Cardiac fibroblast (primary cell): ENCODE measurements at places on chromosomes 3 and 15.

GRCh38 chr3:177530908-177531307 lies 333.6 kb upstream of the TBL1XR1 start:
- DNase-seq = no peak

DNA sequence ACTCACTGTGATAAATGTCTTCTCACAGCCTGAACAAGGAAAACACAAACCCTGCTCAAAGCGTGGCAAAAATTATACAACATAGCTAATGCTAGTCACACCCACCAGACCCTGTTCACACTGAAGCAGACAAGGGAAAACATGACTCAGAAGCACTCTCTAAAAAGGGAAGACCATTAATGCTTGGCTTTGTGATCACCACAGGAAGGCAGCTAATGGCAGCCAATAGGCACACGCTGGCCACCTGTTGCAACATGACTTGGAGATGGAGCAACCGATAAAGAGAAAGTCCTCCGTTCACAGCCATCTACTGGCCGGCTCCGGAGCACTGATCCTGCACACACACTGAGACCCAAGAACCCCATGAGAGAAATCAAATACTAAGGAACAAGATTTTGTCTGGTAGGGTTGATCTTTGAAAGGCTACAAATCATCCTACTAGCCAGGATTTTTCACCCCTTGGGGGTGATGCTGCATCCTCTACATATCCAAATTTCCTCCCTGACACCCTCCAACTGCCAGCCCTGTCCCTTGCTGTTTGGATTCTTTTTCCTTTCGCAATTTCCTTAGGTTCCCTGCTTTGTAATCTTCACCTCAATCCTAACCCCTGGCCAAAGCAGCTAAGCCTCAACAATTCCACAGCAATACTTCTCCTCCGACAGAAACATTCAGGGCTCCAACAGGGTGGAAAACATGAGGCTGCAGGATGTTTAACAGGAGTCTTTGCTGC lies 3.2 kb downstream of the ZXDC start:
- DNase-seq = peak; percentile 87

DNA sequence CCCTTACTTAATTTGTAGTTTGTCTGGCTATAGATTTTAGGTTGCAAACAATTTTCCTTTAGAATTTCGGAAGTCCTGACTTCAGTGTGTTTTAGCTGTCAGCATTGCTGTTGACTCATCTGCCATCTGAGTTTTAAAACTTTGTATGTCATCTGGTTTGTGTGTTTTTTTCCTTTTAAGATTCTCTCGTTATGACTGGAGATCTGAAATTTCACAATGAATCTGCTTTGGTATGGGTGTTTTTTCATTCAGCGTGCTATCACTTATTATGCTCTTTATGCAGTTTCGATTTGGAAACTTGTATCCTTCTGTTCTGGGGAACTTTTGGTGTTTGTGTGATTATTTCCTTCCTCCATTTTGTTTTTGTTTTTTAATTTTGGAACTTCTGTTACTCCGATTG lies 53.7 kb upstream of the ZNF280D start:
- no peak for DNase-seq

GRCh38 chr3:158261371-158261991 lies 151.6 kb downstream of the RSRC1 start:
- peak; percentile 28 for DNase-seq

DNA sequence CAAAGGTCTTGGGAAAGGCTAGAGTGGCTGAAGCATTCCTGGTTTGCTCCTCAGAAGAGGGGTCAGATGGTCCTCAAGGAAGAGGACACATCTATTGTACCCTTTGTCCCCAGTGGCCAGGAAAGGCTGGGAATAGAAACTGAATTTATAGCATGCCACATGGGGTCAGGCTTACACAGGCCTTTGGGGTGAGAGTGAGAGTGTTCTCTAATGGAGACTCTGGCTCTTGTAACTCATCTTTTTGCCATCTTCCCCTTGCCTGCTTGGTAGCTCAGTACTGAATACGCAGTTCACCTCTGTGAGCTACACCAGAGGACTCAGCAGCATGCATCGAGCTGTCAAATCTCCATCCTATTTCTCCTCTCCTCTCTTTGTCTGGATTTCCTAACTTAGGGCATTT lies 87.5 kb downstream of the ATP2B2 start:
- peak; percentile 10 for DNase-seq

DNA sequence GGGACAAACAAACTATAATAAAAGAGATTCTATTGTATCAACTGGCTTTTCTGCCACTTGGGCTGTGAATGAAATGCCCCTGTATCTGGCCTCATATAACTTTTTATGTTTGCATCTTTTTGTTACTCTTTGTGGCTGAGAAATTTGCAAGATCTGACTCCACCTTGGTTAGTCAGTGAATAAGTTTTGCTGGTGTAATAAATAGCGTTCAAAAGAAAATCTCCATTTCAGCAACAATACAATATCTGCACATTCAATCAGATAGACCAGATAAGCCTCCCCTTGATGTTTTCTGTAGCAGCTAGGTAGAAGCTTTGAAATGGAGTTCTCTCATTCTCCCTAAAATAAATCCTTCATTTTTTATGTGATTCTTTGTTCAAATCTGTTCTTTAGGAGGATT lies 12.0 kb downstream of the TRAT1 start:
- no peak for DNase-seq

DNA sequence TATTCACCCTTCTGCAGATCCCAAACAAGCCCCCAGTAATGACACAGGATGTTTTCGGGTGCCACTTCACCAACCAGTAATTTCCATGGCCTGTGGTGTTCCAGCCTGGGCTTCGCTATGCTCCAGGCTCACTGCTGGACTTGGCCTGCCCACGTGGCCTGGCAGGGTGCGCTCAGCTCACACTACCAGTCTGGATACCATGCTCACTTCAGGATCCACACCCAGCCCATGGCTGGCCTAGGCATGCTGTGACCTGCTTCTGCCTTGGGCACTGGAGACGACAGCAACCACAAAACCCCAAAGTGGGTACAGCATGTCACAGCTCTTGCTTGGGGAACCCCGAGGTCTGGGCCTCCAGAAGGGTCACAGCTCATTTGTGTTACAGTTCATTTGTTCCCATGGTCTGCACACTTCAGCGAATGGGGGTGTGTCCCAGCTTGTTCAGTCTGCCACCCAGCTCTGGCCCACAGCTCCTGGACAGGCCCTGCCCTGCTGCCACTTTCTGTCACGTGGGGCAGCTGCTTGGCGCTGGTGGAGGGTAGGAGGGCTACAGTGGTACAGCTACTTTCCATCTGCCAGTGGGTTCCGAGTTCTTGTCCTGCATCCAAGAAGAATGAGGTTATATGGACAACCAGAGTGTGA lies 650.8 kb downstream of the MCTP2 start:
- no peak for DNase-seq

DNA sequence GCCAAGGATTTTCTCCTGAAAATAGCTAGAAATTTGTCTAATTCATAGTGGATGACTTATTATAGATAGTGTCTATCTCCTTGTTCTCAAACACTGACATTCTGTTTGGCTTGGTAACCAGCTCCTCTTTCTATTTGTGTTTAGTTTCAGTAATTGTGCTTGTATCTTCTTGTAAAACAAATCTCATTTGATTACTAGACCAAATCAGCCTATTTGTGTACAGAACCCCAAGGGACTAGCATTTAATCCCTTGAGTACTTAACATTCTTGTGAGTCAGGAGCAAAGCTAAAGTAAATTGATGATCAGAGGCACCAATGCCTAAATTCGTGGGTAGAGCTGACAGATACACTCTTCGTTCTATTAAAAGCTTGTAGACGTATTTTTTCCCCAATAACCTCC lies 306.5 kb upstream of the SLITRK3 start:
- DNase-seq = no peak

- no peak for DNase-seq
These were observed 91.1 kb upstream of the TPM1 start for GRCh38 chr15:62951481-62951880.

- DNase-seq = no peak
These were observed 74.7 kb upstream of the COL6A6 start for GRCh38 chr3:130442284-130442683.

GRCh38 chr15:47473106-47473725 lies 244.1 kb upstream of the SEMA6D start:
- no peak for DNase-seq

- DNase-seq = peak; percentile 69
These were observed 81.9 kb upstream of the PLXND1 start for GRCh38 chr3:129688271-129688895.

GRCh38 chr3:54574906-54575617 lies 352.8 kb downstream of the LRTM1 start:
- no peak for DNase-seq

DNA sequence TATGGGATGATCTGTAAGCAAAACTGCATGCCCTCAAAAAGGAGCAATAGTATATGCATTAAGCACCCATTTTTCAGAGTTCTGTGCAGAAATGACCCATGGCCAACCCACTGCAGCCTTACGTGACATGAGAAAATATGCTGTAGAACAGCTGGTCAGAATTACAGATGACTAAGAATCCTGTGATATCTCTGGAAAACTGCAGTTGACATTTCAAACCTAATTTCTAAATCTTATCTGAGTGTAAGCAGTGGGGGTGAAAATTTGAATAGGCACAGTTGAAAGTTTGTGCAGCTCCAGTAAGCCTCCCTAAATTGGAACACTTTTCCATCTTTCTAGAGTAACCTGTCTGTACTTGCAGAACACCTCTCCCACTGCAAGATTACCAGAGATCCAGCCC lies 28.7 kb upstream of the COL6A6 start:
- no peak for DNase-seq

DNA sequence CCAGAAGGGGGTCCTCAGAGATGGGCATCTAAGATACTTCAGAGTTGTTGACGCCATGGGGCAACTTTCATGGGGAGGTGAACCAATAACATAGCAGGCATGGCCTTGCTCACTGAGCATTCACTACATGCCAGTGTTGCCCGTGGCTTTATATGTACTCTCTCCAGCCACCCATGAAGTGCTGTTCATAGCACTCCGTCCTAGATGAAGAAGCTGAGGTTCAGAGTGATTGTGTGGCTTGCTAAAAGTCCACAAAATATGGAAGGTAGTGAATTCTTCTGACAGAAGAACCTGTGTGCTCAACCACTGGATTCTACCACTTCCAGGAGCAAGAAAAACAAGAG lies 9.8 kb upstream of the SEMA4B start:
- no peak for DNase-seq

- DNase-seq = peak; percentile 9
These were observed 189.4 kb downstream of the TBC1D5 start for GRCh38 chr3:17553080-17553479.

DNA sequence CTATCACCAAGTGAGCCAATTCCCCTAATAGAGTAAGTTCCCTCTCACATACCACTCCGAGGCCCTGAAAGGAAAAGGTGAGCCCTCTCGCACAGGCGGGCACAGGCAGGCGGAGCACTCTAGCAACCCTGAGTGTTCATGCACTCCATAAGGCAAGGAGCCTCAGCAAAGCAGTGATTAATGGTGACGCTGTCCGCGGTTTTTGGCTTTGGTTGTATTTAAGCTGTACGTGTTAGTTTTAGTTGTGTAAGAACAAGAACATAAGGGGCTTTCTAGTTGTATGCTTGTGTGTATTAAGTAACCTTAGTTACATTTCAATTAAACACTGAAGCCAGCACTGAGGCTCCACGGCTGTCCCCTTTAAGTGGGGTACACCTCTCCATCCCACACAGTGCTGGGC lies 33.1 kb downstream of the KLHL25 start:
- DNase-seq = no peak

GRCh38 chr15:100902436-100903167 lies 16.6 kb upstream of the LRRK1 start:
- DNase-seq = peak; percentile 96

- peak; percentile 76 for DNase-seq
These were observed 118.7 kb upstream of the SMAD3 start for GRCh38 chr15:66946578-66947164.

GRCh38 chr15:60644903-60645302 lies 166.0 kb upstream of the ICE2 start:
- DNase-seq = no peak

DNA sequence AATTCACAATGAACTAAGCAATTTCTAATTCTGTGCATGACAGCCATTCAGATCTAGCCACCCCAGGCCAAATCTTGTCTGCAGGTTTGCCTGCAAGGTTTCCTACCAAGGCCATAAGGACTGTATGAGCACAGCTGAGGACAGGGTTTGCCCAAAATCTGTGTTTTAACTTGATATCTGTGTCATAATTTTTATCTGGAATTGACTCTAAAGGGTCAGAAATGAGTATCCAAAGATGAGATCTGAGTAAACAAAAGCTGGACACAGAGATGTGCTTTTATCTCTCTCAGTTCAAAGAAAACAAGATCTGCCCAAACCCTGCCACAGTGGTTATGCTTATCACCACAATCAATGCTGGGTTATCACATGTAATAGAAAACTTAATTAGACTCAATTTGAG lies 154.6 kb upstream of the COL8A1 start:
- DNase-seq = no peak
